MV-4-11 (cell line): ENCODE measurements at places on chromosomes 11 and 22.

DNA sequence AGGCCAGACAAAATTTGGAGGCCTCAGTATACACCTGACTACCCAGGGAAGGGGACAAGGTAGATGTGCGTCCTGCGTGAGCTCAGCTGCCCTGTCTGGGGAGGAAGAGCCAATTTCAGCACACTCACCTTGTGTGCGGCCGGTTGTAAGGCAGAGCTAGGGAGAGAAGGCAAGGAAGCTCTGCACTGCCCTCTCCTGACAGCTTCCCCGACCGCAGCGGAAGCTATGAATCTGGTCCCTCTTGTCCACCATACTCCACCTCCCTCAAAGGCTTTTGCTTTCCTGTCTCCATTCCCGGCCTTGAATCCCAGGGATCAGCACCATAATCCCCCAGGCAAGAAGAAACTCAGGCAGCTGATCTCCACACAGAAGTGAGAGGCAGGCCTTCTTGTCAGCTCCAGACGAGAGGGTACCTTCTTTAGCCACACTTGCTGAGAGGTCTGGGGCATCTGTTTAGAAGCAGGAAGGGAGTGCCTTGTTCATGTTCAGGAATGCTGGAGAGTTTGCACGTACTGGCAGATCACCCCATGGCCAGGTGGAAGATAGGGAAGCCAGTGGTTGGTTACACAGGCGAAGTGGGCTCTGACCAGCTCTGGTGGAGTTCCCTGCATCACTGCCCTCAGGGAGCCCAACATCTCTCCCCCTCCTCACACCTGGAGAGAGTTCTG lies 62.5 kb downstream of the FEZ1 start:
- peak; percentile 31 for DNase-seq

- no peak for DNase-seq
Observed at GRCh38 chr11:3174387-3174786, 9.3 kb upstream of the OSBPL5 start.

GRCh38 chr22:43126501-43127165 lies 16.1 kb downstream of the BIK start:
- peak; percentile 23 for DNase-seq

- DNase-seq = peak; percentile 87
Observed at GRCh38 chr11:3613998-3614741, 27.6 kb downstream of the ART5 start.

- DNase-seq = no peak
Observed at GRCh38 chr22:20312396-20313191, 7.3 kb downstream of the DGCR6L start.

DNA sequence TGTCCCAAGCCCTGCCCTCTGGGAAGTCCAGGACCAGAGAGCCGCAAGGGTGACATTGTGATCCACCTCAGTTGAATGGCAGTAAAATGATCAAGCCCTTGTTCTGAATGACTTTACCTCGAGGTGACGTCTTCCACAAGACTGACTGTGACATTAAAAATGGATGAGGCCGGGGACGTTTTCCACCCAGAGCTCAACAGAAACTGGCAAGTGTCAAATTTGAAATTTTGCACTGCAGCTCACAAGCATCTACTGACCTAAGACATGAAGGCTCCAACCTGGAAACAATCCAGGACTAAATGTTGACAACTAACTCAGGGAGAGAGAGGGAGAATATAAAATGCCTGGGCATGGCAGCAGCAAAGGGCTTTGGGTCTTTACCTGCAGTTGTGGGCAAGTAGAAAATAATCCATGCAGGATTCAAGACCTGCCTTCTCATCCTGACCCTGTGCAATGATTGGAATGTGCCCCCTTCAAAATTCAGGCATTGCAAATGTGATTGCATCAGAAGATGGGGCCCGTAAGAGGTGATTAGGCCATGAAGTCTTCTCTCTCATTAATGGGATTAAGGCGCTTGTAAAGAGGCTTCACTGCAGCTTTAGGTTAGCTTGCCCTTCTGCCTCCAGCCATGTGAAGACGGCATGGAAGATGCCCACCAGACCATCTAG lies 33.6 kb upstream of the CLMP start:
- DNase-seq = no peak

- DNase-seq = no peak
Observed at GRCh38 chr11:15991215-15991614, 365.1 kb downstream of the SOX6 start.

DNA sequence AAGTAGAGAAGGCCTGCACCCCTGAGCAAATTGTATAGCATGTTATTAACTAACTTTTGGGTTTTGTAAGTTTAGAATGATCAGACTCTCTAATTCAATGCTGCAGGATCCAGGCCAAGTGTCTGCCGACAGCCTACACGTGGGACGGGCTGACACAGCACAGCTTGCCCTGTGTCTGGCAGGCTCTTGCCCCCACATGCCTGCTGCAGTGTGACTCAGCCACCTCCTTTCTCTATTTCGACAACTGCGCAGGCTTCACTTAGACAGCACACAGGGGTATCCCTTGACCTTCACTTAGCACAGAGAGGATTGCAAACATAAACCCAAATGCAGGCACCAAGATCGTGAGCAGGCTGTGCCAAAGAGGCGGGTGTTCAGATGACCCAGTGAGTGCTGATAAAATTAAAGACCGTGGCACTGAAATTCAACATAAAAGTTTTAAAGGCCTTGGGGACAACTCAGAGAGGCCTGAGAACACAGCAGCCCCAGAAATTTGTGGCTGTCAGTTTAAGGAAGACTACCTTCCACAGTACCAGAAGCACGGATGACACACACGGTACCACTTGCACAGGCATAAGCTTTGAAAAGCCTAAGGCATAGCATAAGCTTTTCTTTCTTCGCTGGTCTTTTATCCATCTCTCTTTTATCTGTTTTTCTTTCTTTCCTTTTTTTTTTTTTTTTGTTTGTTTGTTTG lies 37.8 kb downstream of the SCN3B start:
- no peak for DNase-seq

DNA sequence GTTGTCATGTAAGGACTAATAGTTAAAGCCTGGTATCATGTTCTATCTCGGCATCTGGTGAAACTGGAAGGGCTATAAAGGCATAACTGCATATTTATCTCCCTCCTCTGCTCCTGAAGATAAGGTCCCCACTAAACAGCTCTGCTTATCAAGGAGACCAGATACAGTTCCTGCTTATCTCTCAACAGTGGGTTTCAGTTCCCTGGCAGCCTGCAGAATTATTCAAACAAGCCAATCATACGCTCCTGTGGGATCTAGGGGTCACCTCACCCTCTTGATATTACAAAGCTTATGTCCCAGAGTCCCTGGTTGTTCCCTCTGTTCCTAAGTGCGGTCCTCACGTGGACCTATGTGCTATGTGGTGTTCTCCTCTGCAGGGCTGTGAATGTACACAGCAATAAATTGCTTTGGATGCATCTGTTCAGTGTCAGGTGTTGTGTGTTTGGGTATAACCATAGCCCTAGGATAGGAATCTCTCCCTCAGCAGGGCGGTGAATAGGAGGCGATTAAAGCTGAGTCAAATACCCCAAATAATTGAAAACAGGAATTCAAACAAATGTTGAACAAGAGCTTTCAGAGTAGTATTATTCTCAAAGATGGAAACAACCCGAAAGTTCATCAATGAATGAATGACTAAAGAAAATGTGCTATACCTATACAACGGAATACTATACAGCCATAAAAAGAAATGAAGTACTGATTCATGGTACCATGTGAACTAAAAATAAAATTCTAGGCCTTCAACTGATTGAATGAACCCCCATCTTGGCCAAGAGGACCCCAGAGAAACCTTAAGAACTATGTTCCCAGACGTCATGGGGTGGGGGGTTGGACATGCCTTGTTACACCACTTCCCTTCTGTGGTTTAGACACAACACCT lies 3.1 kb upstream of the OOSP4A start:
- peak; percentile 45 for DNase-seq

DNA sequence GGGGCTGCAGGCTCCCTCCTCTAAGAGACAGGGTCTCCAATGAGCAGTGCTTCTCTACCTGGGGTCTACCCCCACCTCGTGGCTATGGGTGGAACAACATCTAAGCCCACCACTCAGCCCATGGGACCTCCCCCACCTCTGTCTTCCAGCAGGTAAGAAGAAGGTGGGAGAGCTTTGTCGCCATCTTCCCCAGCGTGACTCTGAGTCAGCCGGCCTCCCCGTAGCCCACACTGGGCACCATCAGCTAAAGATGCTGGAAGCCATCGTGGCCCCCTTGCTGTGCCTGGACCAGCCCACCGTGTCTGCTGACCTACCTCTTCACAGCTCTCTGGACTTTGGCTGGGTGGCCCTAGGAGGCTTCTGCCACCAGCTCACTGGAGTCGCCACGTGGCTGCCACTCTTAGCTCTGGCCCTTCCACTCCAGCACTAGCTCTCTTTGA lies 944 bp downstream of the C11orf86 start:
- DNase-seq = no peak

DNA sequence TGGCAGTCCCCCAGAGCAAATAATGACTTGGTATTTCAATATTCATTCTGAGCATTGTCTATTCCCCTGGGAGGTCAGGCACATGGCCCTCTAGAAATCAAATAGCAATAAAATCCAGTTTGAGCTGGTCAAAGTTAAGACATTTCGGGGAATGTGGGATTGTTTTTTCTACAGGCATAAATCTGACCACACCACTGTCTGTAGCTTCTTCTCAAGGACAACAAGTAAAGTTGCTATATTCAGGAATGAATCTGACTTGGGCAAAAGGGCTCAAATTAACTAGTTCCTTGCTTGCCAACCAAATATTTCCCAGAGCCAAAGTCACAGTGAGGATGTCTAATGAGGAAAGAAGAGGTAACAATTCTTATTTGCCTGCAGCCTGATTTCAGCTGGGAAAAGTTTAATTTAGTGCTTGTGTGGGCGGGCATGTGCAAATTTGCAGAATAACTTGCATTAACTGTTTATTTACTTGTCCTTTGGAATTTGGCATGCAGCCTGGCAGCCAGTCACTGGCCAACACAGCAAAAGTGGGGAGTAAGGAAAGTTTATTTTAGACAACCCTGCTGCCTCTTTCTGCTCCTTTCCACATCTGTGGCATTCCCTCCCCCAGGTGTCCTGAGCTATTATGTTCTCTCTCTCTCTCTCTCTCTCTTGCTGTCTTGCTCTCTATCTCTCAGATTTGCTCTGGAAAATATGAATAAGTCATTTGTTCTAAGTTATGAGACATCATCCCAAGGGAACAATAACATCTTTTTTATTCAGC lies 51.2 kb upstream of the ARHGAP20 start:
- DNase-seq = no peak

DNA sequence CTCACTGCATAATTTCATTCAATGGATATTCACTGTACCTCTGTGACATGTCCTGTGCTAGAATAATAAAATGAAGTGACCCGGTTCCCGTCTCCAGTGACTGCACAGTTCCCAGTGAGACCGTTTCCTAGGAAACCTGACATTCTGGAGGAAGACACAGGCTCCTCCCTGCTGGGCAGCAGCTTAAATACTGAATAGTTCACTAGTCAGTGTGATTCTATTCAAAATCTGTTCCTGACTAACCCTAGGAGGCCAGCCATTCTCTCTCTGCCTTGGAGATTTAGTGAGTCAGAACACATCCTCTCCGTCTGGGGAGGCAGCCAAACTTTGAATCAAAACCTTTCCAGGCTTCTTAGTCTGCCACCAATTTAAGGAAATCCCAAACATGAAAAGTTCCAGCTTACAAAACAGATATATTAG lies 11.3 kb downstream of the TRIM66 start:
- no peak for DNase-seq

DNA sequence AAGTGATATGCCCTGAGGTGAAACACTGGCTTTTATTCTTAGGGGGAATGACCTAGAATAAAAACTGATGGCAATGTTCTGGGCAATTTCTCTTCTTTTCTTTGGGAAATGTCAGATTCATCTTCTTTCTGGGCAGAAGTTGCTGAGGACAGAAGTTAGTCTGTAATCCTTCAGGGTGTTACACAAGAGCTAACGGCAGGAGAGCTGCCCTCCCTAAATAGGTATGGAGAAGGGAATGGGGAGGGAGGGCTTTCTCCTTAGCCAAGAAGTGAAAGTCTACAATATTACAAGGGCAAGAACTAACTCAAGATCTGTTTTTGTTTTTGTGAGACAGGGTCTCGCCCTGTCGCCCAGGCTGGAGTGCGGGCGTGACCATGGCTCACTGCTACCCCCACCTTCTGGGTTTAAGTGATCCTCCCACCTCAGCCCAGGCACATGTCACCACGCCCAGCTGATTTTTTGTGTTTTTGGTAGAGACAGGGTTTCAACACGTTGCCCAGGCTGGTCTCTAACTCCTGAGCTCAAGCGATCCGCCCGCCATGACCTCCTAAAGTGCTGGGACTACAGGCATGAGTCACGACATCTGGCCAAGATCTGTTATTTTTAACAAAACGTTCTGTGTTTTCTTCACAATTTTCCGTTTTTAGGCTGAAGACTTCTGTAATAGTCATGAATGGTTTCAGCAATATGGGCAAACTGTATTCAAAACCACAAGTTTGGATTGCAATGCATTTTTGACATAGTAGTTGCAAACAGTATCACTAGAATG lies 7.2 kb downstream of the PIWIL4 start:
- peak; percentile 100 for DNase-seq

GRCh38 chr22:40519284-40519947 lies 117.1 kb downstream of the MRTFA start:
- peak; percentile 26 for DNase-seq

DNA sequence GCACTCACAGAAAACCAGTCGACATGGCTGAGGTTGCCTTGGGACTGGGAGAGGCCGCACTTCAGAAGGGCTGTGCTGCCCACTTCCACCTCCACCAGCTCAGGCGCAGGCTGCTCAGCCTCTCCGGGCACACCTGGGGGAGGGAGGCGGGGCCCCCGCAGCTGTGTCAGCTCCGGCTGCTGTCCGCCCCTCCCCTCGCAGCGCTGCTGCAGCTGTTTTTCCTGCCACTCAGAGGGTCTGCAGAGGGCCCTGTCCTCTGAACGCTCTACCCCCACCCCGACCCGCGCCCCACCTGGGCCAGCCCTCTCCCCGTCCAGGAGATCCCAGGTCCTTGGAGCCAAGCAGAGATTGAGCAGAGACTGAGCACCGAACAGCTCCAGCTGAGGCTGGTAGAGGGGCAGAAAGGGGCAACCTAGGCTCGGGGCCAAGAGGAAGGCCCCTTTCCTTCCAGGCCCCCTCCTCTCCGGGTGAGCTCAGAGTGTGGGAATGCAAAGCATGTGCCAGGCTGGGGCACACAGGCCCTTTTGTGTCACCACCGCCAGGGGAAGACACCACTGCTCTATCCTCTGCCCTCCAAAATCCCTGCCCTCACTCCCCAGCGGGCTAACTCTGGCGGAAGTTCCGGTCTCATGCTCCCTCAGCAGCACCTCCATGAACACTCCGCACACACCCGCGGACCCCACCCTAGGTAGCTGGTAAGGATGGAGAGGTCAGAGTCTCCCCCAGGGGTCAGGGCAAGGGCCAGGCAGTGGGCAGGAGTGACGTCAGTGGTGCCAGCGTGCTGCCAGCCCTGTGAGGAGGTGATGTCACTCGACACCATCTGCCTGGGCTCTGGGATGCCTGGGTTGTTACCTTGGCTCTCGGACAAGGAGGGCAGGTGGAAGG lies 1.6 kb downstream of the MCAM start:
- no peak for DNase-seq

- DNase-seq = no peak
Observed at GRCh38 chr11:32312206-32312817, 123.0 kb downstream of the WT1 start.

DNA sequence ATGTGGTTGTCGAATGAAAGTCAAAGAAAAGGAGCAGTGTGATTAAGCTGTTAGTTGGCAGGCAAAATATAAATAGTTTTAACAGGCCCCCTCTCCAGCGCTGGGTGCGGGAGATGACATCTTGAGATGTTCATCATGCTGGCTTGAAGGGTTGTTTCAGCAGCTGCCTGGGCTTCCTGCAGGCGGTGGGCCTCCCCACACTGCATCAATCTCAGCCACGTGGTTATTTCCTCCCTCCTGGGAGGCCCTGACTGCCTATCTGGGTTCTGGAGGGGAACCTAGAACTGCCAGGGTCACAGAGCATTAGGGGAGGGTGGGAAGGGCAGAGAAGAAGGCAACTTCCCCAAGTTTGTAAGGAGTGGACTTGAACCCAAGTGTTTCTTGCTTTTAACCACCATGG lies 173.3 kb upstream of the SYT13 start:
- DNase-seq = peak; percentile 49
